CD4-positive, alpha-beta T cell treated with Interleukin-10 for 1 hour (primary cell): ENCODE measurements at places on chromosomes 11 and 22.

DNA sequence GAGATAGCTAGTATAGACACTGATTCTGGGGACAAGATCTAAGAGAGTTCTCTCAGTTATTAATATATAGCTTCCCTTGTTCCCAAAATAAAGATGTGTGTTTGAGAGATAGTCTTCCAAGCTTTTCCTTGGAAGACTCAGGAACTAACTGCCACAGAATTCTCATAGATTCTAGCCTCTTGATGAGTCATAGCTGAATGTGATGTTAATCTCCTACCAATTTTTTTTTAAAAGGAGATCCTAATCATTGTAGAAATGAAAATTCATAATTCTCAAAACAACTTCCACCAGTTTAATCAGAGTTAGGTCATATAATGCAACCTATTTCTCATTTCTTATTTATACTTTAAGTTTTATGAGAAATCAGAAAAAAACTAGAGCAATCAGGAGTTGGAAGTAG lies 148.8 kb downstream of the JRKL start:
- no peak for DNase-seq

DNA sequence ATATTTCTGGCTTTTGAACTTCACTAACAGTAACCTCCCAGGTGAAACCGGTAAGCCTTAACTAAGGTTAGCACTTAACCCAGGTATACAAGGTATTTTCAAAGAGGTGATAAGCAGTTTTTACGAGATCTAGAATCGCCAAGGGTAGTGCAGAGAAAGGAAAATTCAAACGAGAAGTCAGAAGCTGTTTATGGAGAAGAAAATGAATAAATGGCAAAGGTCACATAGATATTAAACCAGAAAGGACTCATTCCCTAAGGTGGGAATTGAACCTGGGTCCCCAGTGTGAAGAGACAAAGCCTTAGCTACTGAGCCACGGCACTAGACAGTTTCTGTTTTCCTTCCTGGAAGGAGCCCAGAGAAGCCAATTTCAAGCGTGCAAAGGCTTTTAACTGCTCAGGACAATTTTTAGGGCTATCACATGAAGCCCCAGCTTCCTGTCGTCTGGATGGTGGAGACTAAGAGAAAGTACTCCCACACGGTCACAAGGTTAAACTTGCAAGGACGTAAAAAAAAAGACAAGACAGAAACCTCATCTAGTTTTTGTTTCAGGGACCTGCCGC lies 5.7 kb upstream of the C1QTNF6 start:
- peak; percentile 66 for DNase-seq

GRCh38 chr22:17788528-17789378 lies 14.5 kb upstream of the BID start:
- DNase-seq = no peak

GRCh38 chr11:119990309-119991021 lies 147.4 kb downstream of the TRIM29 start:
- DNase-seq = no peak

GRCh38 chr11:116580799-116581198 lies 192.0 kb downstream of the BUD13 start:
- DNase-seq = no peak

- DNase-seq = peak; percentile 74
These were observed 30.4 kb downstream of the PACS1 start for GRCh38 chr11:66100272-66101065.
